ENCODE measurements at places on chromosomes 12 and 14.

- DNase-seq = no peak
These were observed 10.7 kb downstream of the CMKLR1 start for GRCh38 chr12:108328420-108328819.

- DNase-seq = no peak
These were observed 938 bp downstream of the RALGAPA1 start for GRCh38 chr14:35808076-35808637.

- peak; percentile 87 for DNase-seq
These were observed 115.5 kb upstream of the PARP11 start for GRCh38 chr12:3988519-3989217.

DNA sequence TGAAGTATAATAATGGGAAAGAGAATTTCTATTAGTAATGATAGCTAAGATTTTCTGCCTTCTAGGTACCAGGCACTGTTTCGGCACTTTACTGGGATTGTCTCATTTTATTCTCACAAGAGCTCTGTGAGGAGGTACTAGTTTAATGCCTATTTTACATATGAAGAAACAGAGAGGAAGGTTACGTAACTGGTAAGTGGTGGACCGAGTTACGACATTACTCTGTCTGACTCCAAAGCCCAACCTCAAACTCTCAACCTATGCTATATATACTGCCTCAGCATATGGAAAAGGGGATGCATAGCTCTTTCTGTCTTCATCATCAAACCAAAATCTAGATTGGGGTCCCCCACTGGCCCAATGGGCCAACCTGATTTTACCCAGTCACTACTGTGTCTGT is 133.5 kb downstream of the KTN1 start:
- DNase-seq = no peak

- no peak for DNase-seq
These were observed 196.9 kb downstream of the GRIN2B start for GRCh38 chr12:13784504-13784903.

Measured in common myeloid progenitor, CD34-positive (primary cell).